ENCODE measurements at places on chromosomes 7 and 10.

DNA sequence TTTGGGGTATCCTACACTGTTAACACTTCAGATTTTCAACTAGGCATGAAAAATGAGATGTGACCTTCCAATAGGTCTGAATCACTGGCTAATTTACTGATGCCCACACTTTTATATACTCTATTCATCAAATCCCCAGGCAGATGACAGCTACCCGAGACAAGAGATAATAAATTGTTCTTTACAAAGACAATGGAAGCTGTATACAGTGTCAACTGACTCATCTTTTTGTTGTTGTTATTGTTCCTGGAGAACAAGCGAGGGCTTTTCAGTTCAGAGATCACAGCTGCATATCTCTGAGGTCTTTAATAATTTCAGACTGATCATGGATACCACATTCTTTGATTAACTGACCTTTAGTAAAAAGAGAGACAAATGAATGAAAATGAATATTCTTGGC is 228.9 kb downstream of the SDHAF3 start:
- DNase-seq = no peak

DNA sequence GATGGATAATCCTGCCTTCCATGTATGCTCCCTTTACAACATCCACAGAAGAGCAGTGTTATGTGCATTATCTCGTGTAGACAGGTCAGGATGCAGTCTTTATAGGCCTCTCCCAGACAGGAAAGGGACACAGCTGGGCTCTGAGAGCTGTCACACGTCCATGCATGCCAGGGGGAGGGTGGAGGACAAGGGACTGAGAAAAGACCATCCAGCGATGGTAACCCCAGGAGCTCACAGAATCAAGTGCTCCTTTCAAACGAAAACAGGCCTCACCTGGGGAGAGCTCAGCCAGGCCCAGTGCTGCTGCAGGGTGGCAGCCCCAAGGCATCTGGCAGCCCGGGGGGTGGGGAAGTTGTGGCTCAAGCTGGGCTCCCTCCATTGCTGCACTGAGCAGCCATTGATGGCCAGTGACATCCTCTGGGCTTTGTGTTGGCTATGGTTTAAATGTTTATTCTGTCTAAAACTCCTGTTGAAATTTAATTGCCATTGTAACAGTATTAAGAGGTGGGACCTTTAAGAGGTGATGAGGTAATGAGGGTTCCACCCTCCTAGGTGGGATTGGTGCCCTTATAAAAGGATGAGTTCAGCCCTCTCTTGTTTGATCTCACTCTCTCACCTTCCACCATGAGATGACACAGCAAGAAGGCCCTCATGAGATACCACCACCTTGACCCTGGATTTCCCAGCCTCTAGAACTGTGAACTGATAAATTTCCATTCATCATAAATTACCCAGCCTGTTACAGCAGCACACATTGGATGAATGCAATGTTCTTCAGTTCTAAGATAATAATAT is 15.7 kb downstream of the JCAD start:
- no peak for DNase-seq

DNA sequence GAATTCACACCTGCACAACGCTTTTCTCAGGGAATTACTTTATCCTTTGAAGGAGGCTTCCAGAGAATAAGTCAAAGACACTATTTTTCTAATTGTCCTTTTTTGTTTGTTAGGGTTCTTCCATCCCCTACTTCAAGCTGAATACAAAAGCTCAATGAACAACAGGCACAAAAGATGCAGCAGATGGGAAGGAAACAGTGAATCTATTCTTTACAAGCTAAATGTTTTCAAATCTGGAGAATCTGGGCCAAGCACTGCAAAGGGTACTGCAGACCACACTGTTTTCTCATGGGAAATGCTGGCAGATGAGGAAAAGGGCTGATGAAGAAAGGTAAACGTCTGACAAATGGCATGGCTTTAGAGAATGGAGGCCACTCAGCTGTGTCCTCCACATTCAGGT is 18.5 kb downstream of the LIPA start:
- no peak for DNase-seq

DNA sequence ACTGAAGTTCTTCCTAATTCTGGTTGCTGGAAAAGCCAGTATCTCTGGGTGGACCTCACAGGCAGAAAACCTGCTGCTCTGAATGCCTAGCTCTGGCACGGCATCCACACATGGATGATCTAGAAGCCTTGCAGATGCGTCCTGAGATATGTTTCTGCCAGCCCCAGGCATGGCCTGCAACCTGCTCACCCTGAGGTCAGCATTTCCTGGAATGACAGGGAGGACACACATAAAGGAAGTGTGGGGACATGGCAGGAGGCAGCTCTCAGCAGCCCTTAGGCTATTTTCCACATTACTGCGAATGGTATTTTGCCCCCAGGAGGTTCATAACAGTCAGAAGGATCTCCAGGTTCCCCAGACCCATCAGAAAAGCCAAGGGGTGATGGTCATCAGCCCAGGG is 23.2 kb downstream of the PLXNA4 start:
- DNase-seq = no peak

- no peak for DNase-seq
Measured at GRCh38 chr7:14637968-14638367, 264.6 kb downstream of the DGKB start.

DNA sequence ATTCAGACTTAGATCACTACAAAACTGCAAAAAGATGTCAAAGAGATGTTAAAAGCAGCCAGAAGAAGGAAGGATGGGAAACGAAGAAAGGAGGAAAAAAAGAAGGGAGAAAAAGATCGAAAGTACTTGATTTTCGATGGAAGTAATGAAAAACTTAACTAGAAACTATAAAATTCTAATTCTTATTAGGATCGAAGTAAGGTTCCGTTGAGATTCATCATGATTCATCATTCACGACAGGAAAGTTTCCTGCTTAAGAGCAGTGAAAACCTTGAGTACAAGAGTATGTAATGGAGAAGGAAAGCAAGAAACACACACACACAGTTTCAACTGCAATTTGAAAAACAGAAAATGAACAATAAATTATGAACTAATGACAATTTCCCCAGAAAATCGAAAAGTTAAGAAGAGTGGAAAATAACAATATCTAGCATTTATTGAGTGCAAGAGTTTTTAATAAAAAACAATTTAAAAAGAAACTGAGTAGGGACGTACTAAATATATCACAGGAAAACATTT is 1.1 kb upstream of the ING3 start:
- no peak for DNase-seq

- DNase-seq = no peak
Measured at GRCh38 chr10:5510281-5511072, 11.1 kb upstream of the CALML5 start.

- DNase-seq = no peak
Measured at GRCh38 chr10:100866575-100867098, 46.1 kb upstream of the SLF2 start.

GRCh38 chr7:50712252-50713122 is 70.2 kb downstream of the GRB10 start:
- DNase-seq = no peak

GRCh38 chr10:51382181-51382580 is 307.9 kb downstream of the PRKG1 start:
- no peak for DNase-seq

DNA sequence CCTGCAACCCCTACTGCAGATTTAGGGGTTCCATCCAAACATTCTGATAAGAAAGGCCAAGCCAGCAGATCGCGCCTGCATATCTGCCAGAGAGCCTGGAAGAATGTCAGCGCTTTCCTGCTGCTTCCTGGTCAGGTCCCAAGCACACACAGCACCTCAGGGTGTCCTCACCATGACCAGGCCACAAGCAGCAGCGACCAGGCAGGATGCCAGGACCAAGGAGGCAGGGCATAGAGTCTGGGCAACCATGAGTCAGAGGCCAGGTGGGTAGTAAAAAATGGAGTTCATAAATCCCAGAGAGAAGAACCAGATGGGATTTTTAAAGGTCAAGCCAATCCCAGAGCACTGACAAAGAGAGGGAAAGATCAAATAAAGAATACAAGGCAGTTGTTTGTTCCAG is 5.5 kb upstream of the FAM131B start:
- DNase-seq = no peak

DNA sequence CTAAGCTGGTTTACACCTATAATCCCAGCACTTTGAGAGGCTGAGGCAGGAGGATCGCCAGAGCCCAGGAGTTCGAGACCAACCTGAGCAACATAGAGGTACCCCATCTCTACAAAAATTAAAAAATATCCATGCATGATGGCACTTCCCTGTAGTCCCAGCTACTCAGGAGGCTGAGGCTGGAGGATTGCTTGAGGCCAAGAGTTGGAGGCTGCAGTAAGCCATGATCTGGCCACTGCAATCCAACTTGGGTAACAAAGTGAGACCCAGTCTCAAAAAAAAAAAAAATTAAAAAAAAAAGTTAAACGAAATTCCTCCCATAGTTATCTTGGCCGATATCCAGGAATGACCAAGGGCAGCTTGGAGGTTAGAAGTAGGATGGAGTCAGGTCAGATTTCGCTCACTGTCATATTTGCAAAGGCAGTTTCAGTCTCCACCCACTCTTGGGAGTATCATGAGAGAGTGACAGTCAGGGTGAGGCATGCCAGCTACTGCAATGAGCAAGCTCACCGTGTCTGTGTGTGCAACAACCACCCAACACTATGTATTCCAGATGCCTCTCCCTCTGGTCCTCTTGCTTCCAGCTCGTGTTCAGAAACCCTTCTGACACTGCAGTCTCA is 6.0 kb upstream of the ZDHHC4 start:
- DNase-seq = no peak

GRCh38 chr7:39721345-39721744 is 98.0 kb downstream of the RALA start:
- no peak for DNase-seq

DNA sequence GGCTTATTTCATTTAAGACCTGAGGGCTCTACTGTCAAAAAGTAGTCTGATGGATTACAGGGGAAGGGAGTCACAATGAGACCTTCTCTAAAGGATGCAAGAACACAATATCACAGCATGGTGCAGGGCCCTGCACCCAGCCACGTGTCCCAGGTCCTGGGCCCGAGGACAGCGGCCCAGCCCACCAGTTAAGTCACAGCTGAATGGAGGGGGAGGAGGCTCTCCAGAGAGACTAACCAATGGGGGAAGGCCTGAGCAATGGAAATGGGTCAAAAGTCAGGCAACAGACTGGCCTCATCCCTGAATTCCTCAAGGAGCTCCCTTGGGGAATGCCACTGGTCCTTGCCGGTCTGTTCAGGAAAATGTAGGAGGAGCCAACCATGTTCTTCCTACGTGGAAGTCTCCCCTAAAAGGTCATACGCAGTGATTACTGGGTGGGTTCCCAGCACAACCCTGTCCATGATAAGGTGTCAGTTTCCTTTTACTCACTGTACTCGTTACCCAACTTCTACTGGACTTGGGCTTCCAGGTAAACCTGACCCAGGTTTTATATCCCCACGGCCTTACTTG is 28.3 kb downstream of the CCDC3 start:
- DNase-seq = no peak

DNA sequence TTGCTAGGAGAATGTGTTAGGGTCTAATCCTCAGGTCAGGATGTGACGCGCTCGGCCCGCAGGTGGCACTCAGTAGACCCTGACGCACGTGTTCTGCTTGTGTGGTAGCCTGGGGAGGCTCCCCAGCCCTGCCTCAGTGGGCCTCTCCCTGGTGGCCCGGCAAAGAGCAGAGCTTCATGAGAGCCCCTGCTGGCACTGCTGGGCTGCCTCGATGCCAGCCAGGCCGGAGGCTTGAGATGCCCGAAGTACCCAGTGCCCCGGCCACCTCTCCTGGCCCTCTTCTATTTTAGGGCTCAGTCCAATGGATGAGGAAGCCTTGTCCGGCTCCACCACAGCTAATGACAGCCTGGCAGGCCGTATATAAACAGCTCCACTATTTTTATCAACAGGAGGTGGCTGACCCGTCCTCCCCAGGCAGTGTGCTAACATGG is 42.0 kb downstream of the PRF1 start:
- no peak for DNase-seq

- DNase-seq = peak; percentile 43
Measured at GRCh38 chr10:132961787-132962622, 19.6 kb upstream of the CFAP46 start.

GRCh38 chr10:6713716-6714115 is 133.6 kb upstream of the PRKCQ start:
- DNase-seq = no peak

DNA sequence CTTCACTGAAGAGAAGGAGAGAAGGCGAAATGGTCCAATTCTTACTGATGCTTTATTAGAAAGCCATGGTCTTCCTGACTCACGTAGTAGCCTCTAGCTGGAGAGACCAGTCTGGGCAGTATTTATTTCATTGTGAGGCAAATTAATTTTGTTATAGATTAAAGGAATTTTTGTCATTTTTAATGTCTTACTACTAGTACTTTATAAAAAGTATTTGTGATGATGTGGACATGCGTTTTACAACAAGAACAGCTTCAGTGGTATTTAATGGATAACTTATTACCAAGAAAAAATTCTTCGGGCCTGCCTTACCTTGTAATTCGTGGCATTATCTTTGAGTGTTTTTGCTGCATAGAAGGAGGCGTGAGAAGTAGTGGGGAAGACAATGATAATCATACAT is 339.4 kb upstream of the SHH start:
- no peak for DNase-seq

DNA sequence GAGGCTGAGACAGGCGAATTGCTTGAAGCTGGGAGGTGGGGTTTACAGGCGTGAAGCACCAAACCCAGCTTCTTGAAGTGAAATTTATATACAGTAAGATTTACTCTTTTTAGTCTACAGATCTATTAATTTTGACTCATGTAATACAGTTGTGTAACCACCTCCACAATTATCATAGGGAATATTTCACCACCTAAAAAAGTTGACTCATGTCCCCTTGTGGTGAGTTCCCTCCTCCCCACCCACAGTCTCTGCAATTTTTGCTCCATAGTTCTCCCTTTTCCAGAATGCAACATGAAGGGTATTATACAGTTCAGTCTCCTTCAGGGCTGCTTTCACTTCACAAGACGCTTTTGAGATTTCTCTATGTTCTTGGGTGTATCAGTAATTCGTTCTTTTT is 156.8 kb downstream of the FAM107B start:
- DNase-seq = no peak

GRCh38 chr7:44227911-44228310 is 27.1 kb downstream of the YKT6 start:
- no peak for DNase-seq

DNA sequence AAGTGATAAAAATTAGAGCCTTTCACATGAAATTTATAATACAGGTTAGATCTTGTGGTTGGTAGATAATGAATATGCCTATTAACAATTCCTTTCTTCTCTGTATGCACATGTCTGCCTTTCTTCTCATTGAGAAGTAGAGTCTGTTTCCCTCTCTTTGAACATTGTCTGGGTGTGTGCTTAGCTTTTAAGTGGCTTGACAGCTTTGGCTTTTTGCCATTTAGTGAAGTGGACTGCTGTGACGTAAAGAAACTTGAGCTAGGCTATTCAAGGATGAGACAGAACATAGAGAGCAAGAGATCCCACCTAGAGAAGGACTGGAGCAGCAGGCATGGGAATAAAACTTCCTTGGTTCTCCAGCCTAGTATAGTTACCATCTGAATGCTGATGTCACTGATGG is 996.7 kb upstream of the CELF2 start:
- no peak for DNase-seq

- no peak for DNase-seq
Measured at GRCh38 chr7:18555968-18556367, 60.4 kb downstream of the HDAC9 start.

GRCh38 chr7:66952343-66953043 is 31.5 kb downstream of the TMEM248 start:
- DNase-seq = no peak

Data from effector memory CD4-positive, alpha-beta T cell (primary cell).